Ascending aorta (tissue), 2 donors: ENCODE measurements at places on chromosomes 6 and 20.

DNA sequence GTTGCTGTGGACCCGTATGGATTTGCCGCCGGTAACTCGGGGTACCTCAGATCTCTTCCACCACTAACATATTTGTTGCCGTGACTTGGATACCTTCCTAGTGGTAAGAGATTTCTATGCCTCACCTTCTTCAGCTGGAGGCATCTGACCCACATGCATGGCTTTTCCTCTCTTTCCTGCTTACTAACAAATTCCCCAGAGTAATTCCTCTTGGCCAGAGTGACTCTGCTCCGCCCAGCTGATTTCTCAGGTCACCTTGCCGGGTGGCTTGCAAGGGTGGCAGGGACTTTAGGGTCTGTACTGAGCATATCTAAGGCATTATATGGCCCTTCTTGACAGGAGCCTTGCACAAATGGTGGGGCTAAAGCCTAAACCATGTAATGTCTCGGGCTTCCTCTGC, 38.2 kb downstream of the FAM184A start:
- DNase-seq: no peak
- H3K4me3 ChIP-seq: no peak overlapping the region
- no peaks in the 10 kb centered on the region for H3K27me3 ChIP-seq
- no peak overlapping the region for H3K27ac ChIP-seq
- no peaks in the 10 kb centered on the region for H3K36me3 ChIP-seq

- no peaks in the 10 kb centered on the region for H3K27me3 ChIP-seq
- H3K4me1 ChIP-seq: no peaks in the 10 kb centered on the region
- H3K27ac ChIP-seq: no peak overlapping the region
- H3K4me3 ChIP-seq: no peak overlapping the region
These were observed 41.4 kb downstream of the PKIB start for GRCh38 chr6:122651604-122652003.

DNA sequence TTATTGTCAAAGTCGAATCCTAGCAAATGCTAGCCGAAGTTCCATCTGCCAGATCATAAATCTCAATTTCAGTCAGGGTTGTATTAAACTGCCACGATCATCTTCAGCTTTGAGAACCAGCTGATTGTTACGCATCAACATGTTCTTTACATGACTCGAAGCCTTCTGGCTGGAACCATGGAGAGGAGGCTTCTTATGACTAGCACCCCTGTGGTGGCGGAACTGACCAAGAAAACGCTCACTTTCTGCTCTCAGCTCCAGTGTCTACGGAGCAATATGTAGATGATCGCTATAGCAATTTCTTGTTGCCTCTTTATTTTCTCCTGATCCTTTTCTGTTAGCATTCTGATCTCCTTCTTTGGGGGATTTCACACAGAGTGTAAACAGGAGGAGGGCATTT, 479.4 kb upstream of the SLC35B3 start:
- no peaks in the 10 kb centered on the region for H3K27me3 ChIP-seq
- no peaks in the 10 kb centered on the region for H3K36me3 ChIP-seq
- no peak overlapping the region for H3K27ac ChIP-seq
- no peaks in the 10 kb centered on the region for H3K4me1 ChIP-seq

DNA sequence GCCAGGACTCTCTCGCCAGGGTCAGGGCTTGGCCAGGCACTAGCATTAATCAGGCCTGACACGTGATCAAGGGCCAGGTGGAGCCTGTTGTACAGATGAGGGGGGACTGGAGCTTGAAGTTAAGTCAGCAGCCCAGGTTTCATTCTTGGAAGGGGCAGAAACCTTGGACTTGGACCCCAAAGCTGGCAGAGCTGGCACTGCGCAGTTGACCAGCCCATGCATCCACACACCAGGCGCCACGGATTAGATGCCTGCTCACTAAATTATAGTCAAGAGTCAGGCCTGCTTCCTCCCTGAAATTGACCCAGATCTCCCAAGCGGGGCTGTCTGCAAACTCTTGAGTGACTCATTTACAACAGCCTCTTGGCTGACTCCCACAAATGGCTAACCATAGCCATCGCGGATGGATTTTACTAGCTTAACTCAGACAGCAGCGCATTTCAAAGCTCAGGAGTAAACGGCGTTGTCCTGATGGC, 4.1 kb upstream of the TAF4 start:
- no peak for DNase-seq
- no peak overlapping the region for H3K27ac ChIP-seq

- H3K27me3 ChIP-seq: no peaks in the 10 kb centered on the region
- no peaks in the 10 kb centered on the region for H3K4me1 ChIP-seq
- no peaks in the 10 kb centered on the region for H3K36me3 ChIP-seq
These were observed 112.2 kb upstream of the PDE7B start for GRCh38 chr6:135739288-135739687.

- H3K36me3 ChIP-seq: no peaks in the 10 kb centered on the region
- no peak overlapping the region for H3K4me3 ChIP-seq
- H3K4me1 ChIP-seq: peaks cover 15% of the 10 kb centered on the region
- H3K27me3 ChIP-seq: peaks cover under 1% of the 10 kb centered on the region
- H3K27ac ChIP-seq: no peak overlapping the region
These were observed 1.9 kb upstream of the ULBP1 start for GRCh38 chr6:149961728-149962425.

DNA sequence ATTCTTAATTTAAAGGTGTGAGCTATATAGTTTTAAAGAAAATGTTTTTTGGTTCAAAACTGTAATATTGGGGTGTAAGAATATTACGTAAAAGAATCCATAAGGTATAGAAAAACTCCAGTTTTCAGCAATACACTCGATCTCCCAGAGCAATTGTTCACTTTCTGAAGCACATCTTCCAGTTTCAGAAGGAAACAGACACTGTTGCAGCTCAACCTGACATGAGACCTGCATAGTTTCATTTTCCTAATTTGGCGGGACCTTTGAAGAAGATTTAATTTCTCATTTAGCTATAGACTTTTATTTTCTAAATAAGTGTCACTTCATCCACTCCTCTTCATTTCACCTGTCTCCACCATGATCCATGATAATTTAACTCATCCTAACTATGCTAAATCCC, 281.5 kb downstream of the HTR1B start:
- DNase-seq: no peak
- H3K27ac ChIP-seq: no peak overlapping the region
- H3K36me3 ChIP-seq: no peaks in the 10 kb centered on the region
- H3K27me3 ChIP-seq: no peaks in the 10 kb centered on the region
- no peaks in the 10 kb centered on the region for H3K4me1 ChIP-seq
- no peak overlapping the region for H3K4me3 ChIP-seq

DNA sequence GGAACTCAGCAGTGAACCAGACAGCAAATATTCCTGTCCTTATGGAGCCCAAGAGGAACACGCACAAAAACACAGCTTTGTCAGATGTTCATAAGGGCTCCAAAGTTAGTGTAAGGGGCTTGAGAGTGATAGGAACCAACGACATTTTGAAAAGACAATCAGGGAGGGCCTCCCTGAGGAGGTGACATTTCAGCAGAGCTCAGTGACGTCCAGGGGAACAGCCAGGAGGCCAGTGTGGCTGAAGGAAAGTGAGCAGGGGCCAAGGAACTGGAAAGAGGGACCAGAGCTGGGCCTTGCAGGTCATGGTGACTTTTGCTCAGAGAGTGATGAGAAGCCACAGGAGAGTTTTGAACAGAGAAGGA, 16.1 kb downstream of the NOL4L start:
- H3K4me3 ChIP-seq: no peak overlapping the region
- no peak for DNase-seq
- H3K27ac ChIP-seq: no peak overlapping the region
- no peaks in the 10 kb centered on the region for H3K27me3 ChIP-seq
- no peaks in the 10 kb centered on the region for H3K4me1 ChIP-seq

- no peak overlapping the region for H3K27ac ChIP-seq
- H3K4me1 ChIP-seq: peaks cover 2% of the 10 kb centered on the region
- no peaks in the 10 kb centered on the region for H3K27me3 ChIP-seq
- DNase-seq: no peak
- H3K4me3 ChIP-seq: no peak overlapping the region
These were observed 151.5 kb upstream of the STMND1 start for GRCh38 chr6:16950302-16950701.

DNA sequence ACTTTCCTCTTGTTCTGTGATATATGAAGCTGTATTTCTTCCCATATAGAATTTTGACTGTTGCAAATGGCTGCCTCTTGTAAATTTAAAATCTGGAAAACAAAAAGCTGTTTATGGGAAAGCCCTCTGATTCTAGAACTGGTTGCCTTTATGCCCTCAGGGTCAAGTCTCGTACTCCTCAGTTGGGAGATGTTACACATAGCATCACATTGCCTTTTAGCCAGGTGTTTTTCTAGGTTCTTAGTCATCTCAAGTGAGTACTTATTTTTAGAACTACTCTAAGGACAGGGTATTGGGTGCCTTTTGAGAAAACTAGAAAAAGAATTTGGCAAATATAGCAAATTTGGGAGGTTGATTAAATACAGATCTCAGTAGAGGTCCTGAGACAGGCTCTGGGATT, 58.5 kb downstream of the ANKS1A start:
- no peaks in the 10 kb centered on the region for H3K4me1 ChIP-seq
- no peak overlapping the region for H3K4me3 ChIP-seq
- H3K27ac ChIP-seq: no peak overlapping the region
- no peak for DNase-seq
- H3K36me3 ChIP-seq: no peaks in the 10 kb centered on the region
- no peaks in the 10 kb centered on the region for H3K27me3 ChIP-seq

- H3K27me3 ChIP-seq: no peaks in the 10 kb centered on the region
- no peaks in the 10 kb centered on the region for H3K4me1 ChIP-seq
- H3K27ac ChIP-seq: no peak overlapping the region
- no peaks in the 10 kb centered on the region for H3K36me3 ChIP-seq
These were observed 36.7 kb upstream of the TMEM14A start for GRCh38 chr6:52634211-52634610.

DNA sequence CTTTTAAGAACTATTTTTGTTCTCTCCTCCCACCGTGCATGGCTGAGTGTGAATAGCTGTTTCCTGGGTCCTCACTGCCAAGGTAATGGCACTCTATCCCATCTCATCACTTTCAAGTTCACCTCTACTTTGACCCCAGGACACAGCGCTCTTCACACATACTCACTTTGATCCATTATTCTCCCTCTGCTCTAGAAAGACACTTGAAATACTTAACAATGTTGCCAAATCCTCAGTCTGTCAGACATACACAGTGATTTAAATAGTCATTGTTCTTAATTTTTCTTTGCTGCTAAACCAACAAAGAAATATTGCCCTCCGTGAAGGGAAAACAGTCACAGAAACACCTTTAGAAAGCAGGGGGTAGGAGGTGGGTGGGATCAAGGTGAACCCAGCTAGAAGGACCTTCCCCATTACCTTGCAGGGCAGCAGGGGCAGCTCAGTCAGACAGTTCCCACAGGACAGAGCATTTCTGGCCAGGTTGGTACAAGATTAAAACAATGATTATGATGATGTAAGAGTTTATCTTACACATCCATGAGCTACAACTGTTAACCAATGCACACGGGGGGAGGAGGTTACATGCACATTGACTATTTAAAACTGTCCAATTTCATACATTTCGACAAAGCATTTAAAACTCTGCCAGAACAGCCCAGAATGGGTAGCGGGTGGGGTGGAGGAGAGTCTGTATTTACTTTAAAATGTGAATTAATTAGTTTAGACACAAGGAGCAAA, 2.4 kb downstream of the SLC22A23 start:
- no peak overlapping the region for H3K27ac ChIP-seq
- peaks cover 8% of the 10 kb centered on the region for H3K4me1 ChIP-seq
- DNase-seq: no peak
- no peak overlapping the region for H3K4me3 ChIP-seq
- no peaks in the 10 kb centered on the region for H3K27me3 ChIP-seq
- no peaks in the 10 kb centered on the region for H3K36me3 ChIP-seq

GRCh38 chr6:7078856-7079255, 28.9 kb upstream of the RREB1 start:
- no peaks in the 10 kb centered on the region for H3K36me3 ChIP-seq
- H3K27me3 ChIP-seq: no peaks in the 10 kb centered on the region
- no peak overlapping the region for H3K4me3 ChIP-seq

DNA sequence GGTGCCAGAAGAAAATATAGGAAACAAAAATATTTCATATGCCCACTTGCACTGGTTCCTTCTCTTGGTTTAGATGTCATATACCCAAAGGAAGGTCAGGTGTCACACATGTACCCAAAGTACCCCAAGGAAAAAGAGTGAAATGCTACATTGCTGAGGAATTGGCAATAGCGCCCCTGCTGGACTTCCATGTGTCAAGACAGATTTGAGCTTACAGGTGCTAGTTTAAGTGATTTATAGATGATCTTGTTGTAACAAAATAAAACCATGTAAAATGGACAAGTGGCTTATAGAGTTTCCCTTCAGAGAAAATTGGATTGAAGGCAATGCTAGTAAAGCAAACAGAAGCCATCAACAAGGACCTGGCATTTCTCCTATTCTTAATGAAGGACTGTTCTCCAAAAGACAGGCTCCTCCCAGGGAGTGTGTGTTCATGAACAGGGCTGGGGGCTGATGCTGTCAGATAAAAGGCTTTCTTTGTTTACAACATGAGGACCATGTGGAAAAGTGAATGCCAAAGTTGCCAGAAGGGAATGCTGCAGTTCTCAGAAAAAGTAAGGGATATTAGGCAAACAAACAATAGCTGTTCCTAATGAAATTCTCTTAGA, 64.3 kb upstream of the PAK5 start:
- H3K4me1 ChIP-seq: no peaks in the 10 kb centered on the region
- no peak overlapping the region for H3K27ac ChIP-seq

DNA sequence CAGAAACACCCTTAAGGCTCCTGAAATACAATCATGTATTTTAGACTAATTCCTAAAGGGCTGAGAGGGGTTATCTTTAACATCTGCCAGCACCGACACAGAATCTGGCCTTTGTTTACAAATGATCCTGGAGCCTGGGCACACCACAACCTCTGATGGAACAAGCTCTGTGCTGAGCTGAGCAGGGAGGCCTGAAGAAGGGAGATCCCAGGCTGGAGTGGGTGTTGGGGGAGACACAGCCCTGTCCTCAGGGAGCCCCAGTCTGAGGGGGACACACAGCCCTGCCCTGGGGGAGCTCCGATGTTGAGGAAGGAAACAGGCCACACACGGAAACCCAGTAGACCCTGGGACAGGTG, 130.5 kb downstream of the VEGFA start:
- H3K4me1 ChIP-seq: no peaks in the 10 kb centered on the region
- H3K27me3 ChIP-seq: no peaks in the 10 kb centered on the region
- no peak for DNase-seq
- no peak overlapping the region for H3K27ac ChIP-seq
- H3K4me3 ChIP-seq: no peak overlapping the region

DNA sequence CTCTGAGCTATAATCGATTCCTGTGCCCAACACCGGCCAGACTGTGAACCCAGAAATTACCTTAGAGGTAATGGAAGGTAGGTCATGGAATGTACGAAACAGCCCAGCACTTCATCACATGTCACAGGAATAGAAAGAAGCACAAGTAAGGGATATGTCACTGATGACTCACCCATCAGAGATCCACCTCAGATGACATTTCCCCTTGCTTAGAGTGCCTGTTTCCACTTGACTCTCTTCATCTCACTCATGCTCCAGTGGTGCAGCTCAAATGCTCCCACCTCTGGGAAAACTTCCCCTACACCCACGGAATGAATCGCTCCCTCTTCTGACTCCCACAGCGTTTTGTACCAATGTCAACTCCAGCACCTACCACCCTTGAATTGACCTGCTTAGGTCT, 381.6 kb upstream of the CNR1 start:
- no peaks in the 10 kb centered on the region for H3K36me3 ChIP-seq
- no peaks in the 10 kb centered on the region for H3K4me1 ChIP-seq
- no peak overlapping the region for H3K27ac ChIP-seq
- no peaks in the 10 kb centered on the region for H3K27me3 ChIP-seq
- no peak for DNase-seq
- H3K4me3 ChIP-seq: no peak overlapping the region

GRCh38 chr6:62357835-62358234, 71.8 kb upstream of the KHDRBS2 start:
- H3K4me1 ChIP-seq: no peaks in the 10 kb centered on the region
- no peaks in the 10 kb centered on the region for H3K36me3 ChIP-seq
- no peak overlapping the region for H3K27ac ChIP-seq
- H3K4me3 ChIP-seq: no peak overlapping the region
- no peaks in the 10 kb centered on the region for H3K27me3 ChIP-seq
